ENCODE measurements at places on chromosomes 7 and 10.

DNA sequence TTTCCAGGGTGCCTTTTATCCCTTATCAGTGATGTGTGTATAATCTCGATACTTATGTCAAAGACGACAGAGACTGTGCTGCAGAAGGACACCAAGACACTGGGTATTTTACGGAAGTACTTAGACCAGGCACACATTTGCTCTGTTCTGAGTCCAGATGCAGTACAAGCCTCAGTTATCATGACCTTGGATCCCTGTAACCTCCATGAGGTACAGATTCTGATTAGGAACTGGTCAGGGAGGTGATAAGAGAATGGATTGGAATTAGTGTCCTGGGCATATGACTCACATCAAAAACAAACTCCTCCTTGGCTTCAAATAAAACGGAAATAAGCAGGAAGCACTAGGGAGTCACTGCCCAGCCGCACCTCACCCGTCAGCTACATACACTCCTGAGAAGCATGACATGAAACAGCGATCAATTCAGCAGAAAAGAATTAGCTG is 146.5 kb downstream of the SFMBT2 start:
- DNase-seq = no peak

DNA sequence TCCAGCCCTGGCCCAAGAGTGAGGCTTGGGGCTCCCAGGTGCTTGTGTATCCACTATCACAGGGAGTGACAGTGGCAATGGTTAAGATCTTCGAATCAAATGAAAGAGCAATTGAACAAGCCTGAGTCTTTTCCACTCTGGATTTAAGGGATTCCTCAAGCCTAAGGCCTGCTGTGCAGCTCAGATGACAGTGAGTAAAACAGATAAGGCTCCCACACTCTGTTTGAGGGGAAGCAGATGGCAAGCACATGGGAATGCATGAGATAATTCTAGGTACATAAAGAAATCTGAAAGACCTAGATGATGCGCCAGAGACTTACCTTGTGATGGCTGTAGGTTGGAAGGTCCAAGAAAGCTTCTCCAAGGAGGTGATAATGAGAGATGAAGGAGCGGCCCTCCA is 95.0 kb downstream of the LRRC18 start:
- DNase-seq = no peak

- no peak for DNase-seq
These were observed 90.0 kb downstream of the GSAP start for GRCh38 chr7:77326131-77326530.

DNA sequence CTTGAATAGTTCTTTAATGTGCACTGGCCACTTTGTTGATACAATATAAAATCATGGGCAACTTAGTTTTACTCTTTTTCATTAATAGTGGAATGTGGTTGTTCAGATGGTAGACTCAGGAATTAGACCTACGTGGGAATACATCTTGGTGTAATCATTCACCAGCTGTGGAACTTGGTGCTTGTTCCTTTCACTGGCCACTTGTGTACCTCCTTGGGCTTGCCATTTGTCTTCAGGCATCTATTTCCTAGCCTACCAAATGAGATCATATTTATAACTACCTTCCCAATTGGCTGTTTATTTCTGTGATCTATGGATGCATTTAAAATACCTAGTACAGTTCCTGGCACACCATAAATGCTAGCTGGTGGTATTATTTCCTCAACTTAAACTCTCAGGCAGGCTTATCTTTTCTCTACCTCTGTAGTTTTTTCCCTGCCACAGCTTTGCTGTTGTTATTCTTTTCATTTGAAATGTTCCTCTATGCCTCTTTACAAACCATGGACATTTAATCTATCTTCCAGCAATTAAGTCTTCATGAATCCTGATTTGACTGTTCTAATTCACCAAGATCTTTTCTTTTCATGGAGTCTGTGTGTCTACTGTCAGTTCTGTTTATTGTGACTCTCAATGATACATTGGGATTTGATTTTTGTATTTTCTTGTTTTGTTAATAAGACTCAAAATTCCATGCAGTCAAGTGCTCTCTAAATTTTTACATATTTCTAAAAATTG is 113.0 kb downstream of the ADAM22 start:
- DNase-seq = no peak

GRCh38 chr7:151249034-151249731 is 689 bp upstream of the SMARCD3 start:
- DNase-seq = peak; percentile 49

GRCh38 chr10:86341361-86341811 is 25.2 kb downstream of the GRID1 start:
- DNase-seq = no peak

DNA sequence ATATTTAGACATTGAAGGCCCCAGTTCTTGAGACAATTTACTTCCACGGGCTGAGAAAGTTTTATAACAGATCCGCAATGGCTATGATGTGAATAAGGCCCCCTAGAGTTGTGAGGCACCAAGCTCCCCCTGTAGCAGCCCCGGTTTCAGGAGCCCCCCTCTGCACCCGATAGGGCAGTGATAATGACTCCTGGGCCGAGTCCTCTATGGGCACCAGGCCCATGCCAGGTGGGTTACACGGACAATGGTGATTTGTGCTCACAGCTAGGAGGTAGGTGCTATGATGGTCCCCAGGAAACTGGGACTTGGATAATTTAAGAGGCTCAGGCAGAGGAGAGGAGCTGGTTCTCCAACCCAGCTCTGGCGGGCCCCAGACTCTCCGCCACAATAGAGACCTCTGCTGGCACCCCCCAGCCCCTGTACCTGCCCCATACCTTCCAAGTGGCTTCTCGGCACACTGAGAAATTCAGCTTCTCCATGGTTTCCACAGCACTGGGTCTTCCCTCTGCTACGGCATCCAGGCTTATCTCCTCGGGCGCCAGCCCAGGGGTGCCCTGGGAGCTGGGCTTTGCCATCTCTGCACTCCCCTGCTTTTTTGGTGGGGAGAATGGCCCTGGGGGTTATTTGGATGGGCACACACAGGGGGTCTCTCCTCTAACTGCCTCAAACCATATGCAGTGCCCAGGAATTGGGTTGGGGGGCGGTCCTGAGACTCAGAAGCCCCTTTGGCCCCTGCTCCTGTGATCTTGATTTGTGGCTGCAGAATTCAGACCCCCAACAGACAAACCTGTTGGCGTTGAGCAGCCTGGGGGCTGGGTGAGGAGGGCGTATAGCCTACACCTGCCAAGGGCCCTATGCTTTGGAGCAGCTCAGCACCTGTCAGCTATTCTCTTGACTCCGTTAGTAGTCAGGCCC is 12.2 kb upstream of the KCP start:
- DNase-seq = no peak

DNA sequence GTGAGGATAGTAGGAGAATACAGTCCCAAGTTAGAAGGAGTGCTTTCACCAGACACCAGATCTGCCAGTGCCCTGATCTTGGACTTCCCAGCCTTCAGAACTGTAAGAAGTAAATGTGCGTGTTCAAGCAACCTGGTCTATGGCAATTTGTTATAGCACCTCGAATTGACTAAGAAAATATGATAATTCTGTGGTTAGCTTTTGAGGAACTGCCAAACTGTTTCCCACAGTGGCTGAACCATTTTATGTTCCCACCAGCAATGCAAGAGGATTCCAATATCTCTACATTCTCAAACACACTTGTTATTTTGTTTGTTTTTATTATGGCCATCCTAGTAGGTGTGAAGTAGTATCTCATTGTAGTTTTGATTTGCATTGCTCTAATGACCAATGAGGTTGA is 47.0 kb downstream of the RBM20 start:
- no peak for DNase-seq

DNA sequence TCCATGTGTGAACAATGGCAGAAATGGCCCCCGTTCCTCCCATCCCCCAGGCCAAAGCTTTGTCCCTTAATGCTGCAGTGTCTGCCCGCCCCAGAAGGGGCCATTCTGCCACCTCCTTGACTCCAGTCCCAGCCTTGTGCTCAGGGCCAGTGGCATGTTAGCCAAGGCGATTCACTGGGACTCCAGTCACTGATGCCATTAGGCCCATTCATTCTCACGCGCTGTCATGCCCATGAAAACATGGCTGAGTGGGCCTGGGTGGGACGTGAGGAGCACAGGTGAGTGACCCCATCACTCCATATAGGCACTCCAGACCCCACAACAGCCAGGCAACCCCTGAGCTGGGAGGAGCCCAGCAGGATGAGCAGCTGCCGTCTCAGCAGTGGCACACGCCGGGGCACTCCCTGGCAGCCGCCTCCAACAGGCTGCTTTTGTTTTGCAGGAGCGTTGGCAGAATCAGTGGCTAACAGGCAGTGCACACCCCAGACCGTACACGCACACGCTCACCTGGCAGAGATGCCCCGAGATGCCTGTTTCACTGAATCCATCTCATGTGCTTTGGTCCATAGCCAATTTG is 79.5 kb downstream of the TCERG1L start:
- DNase-seq = no peak

GRCh38 chr7:64551375-64552142 is 11.3 kb downstream of the ZNF680 start:
- no peak for DNase-seq

- no peak for DNase-seq
These were observed 43.3 kb upstream of the PLXDC2 start for GRCh38 chr10:19772972-19773371.

GRCh38 chr10:78892338-78893176 is 176.2 kb upstream of the ZMIZ1 start:
- DNase-seq = no peak

DNA sequence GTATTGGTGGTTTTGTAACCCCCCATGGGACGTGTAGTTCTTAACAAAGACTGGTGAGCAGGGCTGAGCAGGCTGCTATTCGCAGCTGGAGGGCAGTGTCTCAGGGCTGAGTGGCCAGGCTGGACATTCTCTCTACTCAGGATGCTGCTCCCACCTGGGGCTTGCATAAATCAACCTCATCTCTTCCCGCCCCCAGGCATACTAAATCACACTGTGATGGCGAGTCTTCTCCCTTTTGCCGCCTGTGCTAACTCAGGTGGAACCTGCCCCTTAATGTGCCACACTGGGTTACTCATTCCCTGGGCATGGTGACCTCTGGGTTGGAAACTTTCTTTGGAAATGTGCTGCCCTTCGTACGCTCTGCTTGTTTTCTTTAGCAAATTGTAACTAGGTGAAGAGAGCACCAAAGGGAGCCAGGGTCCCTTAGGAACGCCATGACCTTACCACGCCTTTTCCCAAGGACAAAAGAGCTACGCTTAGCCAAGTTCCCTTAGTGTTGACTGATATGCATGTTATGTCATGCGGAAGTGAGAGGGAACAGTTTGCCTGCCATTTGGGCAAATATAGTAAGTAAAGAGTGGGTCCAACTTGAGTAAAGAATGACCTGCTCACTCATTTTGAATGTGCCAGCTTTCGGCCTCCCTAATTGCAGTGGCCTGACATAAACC is 40.4 kb upstream of the COBL start:
- DNase-seq = no peak

DNA sequence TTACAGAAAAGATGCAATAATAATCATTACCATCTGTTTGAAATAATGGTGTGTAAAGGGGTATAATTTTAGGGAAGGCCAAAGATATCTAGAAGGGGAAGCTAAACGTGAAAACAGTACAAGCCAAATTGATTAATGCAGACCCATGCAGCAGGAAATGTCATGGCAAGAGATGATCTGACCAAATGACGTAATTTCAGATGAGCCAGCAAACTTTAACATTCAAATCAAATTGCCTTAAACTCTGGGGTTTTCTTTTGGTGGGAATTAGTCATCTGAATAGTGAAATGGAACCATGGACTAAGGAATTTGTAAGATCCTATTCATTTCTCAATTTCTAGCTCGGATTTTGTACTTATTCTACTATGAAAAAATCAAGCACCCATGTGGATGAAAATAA is 21.4 kb upstream of the SCIN start:
- no peak for DNase-seq

- no peak for DNase-seq
These were observed 89.9 kb downstream of the PHYHIPL start for GRCh38 chr10:59266321-59266720.

GRCh38 chr10:103333934-103334520 is 16.9 kb downstream of the PCGF6 start:
- no peak for DNase-seq

DNA sequence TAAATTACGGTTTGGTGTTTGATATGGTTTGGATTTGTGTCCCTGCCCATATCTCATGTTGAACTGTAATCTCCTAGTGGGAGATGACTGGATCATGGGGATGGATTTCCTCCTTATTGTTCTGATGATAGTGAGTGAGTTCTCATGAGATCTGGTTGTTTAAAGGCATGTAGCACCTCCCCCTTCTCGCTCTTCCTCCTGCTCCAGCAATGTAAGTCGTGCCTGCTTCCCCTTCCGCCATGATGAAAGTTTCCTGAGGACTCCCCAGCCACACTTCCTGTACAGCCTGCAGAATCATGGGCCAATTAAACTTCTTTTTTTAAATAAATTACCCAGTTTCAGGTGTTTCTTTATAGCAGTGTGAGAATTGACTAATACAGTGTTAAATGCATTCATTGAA is 116.6 kb downstream of the DOCK4 start:
- DNase-seq = no peak

DNA sequence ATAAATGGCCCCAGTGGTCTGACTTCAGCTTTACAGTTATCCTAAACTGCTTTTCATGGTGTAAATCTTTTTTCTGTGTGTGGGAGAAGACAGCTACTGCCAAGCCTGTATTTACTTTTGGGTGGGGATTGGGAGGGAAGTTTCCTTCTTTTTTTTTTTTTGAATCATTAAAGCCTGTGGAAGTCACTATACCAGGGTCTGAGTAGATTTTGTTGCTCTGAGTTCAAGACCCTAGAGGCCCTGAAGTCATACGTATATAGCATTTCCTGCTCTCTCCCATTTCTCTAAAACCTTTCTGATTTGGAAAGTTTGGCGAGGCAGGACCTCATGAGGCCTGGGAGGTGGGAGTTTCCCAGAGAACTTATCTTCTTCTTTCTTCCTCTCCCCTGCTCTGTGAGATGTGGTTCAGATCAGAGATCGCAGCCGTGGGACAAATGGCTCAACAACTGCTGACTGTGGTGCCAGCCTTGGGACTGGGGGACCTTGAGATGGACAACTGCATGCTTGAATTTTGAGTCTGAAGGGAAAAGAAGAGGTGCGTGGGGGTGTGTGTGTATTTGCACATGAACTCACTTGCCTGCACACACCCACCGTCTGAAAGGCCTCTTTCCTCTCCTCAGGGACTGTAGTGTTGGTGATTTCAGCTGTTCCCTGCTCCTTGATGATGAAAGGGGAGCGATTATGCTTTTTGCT is 18.1 kb downstream of the LRMDA start:
- no peak for DNase-seq

DNA sequence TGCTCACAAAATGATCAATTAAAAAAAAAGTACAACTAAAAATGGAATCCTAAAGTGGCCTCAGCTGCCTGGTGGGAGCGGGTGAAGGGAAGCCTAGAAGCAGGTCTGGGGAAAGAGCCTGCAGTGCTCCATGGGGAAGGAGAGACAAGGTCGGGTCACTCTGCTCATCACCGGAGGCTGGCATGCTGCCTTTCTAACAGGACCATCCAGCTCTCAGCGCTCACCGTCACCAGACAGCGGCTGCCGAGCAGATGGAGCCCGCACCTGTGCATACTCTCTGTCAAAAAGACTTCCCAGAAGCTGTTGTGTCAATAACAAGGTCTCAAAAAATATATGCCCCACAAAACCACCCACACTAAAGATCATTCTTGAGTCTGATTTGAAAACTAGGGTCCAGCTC is 112.8 kb downstream of the BAMBI start:
- DNase-seq = no peak

Measured in stimulated activated CD4-positive, alpha-beta T cell treated with anti-CD3 and anti-CD28 coated beads, Interleukin-4, amount 100 ng/mL, for 1 hour (primary cell).